AG10803 (cell line): ENCODE measurements at places on chromosomes 11 and 22.

DNA sequence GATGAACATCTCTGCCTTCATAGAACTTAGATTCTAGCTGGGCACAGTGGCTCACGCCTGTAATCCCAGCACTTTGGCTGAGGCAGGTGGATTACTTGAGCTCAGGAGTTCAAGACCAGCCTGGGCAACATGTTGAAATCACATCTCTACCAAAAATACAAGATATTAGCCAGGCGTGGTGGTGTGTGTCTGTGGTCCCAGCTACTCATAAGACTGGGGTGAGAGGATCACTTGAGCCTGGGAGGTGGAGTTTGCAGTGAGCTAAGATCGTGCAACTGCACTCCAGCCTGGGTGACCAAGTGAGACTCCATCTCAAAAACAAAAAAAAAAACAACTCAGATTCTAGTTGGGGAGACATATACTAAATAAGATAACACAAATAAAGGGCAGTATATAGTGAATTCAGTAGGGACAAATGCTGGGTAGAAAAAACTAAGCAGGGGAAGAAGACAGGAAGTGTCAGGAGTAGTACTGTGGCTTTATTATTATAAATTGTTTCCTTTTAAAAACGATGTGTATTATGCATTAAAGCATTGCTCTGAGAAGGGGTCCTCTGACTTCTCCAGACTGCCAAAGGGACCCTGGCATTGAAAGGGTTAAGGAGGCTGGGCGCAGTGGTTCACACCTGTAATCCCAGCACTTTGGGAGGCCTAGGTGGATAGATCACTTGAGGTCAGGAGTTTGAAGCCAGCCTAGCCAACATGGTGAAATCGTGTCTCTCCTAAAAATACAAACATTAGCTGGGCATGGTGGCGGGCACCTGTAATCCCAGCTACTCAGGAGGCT is 46.7 kb downstream of the PACS1 start:
- DNase-seq: no peak

DNA sequence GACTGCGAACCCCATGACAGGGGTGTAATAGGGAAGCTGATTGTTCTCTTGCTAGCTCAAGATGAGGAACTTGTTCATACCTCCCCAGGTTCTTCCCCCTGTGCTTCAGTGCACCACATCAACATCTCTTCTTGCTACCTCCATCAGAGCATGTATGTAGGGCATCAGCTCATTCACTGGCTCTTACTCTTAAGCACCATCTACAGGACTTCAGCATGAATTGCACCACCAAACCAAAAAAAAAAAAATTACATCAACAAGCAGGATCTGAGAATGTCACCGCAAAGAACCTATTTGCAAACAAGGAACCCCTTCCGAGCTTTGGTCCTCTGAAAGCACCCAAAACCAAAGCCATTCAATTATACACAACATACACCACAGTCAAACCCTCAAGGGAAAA is 2226.5 kb upstream of the RAG2 start:
- DNase-seq: no peak

GRCh38 chr11:70490208-70490607 is 91.9 kb downstream of the CTTN start:
- DNase-seq: no peak

- DNase-seq: no peak
These were observed 7.2 kb downstream of the ARSA start for GRCh38 chr22:50620593-50621355.

DNA sequence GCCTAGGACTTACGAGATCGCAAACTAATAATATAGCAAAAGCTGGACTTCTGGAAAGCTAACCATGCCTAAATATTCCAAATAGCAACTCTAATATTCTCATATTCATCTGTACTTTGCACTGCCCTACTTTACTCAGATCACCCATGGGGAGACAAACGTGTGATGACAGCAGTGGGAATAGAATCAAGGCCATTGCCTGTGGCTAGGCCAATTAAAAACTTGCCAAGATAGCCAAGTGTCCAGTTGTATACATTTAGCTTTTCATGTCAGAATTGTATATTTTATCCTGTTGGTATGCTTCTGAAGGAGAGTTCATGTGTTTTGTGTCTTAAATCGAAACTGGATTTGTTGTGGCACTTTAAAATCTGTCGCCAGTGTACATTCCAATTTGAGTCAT is 1.2 kb upstream of the CEP126 start:
- no peak for DNase-seq

- DNase-seq: peak; percentile 69
These were observed 10.7 kb downstream of the SMIM38 start for GRCh38 chr11:69166218-69167115.

- no peak for DNase-seq
These were observed at the start of gene GNAZ for GRCh38 chr22:23070418-23071229. GNAZ (plus strand) TSS chr22:23070519; CDS start chr22:23095696, 25,177 bp downstream.

DNA sequence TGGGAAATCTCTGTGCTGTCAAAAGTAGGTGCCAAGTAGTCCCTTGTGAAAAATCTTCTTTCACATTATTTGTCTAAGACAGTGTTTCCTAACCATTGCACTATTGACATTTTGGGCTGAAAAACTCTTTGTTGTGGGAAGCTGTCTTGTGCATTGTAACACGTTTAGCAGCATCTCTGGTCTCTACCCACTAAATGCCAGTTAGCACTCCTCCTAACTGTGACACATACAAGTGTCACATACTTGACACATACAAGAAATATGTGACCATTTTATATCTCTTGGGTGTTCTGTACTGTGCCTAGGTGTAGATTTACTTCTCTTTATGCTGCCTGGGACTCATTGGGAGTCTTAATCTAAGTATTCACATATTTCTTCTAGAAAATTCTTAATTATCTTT is 57.8 kb downstream of the NXPE1 start:
- peak; percentile 17 for DNase-seq
